Endothelial cell of umbilical vein (primary cell): ENCODE measurements at places on chromosomes 1 and 21. TPM values are rescaled to one million over a fixed set of nuclear protein-coding genes. Genes with fewer than 3 reads are reported as not detected.

NHLH2 gene
- total RNA-seq, result not detected in 2 replicates

DNA sequence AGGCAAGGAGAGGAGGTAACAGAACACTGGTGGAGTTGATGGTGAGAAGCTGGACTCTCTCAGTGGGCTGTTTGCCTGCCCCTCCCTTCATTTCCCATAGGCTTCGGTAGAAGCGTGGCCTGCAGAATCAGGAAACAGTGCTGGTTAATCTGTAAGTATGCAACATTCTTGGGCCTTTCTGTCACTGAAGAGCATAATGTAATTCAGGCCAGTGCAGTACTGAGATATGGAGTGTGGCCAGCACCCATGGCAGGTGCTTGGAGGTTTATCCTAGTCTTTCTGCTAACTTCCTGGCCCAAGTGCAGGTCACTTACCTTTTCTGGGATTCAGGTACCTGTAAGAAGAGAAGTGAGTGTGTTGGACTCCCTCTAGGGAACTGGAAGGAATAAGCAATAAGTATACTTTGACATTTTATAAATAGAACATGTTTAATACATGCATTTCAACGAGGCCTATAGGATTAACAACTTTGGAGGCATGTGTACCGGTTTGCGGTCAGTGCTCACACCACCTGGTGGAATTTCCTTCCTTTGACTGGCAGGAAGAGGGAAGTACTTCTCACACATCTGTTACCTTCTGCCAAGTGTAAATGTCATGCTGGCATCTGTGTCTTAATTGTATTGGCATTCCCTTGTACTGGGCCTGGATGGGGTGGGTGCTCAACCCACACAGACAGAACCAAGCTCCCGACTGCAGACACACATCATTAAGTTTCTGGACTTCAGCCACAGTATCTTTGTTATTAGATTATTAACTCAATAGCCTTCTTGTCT, 105.5 kb downstream of the KIF26B start:
- no peak for DNase-seq

DNA sequence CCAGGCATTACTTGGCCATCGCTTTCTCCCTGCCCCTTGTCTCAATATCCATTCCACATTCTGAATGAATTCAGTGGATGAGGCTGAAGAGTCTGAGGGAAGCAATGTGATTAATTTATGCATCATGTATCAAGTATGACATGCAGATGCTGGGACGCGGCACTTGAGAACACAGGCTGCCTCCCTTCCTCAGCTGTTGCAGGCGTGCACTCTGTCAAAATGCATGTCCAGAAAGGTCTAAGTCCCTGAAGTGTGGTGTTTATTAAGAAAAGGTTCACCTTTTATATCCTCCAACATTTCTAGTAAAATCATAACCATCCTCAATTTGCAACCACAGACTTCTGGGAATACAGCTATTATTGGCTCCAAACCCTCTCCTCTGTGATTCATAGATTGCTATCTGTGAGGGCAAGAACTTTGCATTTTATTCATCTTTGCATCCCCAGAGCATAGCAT, 22.6 kb upstream of the RAB3GAP2 start:
- no peak for DNase-seq

- no peak for DNase-seq
Measured at GRCh38 chr1:17881761-17882160, 126.6 kb downstream of the ACTL8 start.

GRCh38 chr1:214676747-214677146, 73.8 kb downstream of the CENPF start:
- no peak for DNase-seq

GRCh38 chr1:65167586-65168242, 19.7 kb downstream of the AK4 start:
- no peak for DNase-seq

- no peak for DNase-seq
Measured at GRCh38 chr1:34371829-34372532, 195.3 kb downstream of the C1orf94 start.

- no peak for DNase-seq
Measured at GRCh38 chr21:41411449-41412089, 14.5 kb upstream of the MX1 start.

DNA sequence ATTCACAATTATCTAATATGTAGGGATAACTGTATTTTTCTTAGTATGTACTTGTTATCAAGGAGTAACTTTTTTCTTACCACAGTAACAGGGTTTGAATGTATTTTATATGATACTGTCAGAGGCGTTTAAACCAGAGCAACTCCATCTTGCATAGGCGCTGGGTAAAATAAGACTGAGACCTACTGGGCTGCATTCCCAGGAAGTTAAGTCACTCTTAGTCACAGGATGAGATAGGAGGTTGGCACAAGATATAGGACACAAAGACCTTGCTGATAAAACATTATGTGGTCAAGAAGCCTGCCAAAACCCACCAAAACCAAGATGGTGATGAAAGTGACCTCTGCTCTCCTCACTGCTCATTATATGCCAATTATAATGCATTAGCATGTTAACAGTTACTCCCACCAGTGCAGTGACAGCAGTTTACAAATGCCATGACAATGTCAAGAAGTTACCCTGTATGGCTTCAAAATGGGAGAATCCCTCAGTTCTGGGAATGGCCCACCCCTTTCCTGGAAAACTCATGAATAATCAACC, 64.8 kb downstream of the RPE65 start:
- DNase-seq, result no peak

GRCh38 chr1:160570840-160571239, 8.5 kb downstream of the CD84 start:
- DNase-seq, result no peak
